HFFc6 (cell line): ENCODE measurements at places on chromosomes 11 and 22.

DNA sequence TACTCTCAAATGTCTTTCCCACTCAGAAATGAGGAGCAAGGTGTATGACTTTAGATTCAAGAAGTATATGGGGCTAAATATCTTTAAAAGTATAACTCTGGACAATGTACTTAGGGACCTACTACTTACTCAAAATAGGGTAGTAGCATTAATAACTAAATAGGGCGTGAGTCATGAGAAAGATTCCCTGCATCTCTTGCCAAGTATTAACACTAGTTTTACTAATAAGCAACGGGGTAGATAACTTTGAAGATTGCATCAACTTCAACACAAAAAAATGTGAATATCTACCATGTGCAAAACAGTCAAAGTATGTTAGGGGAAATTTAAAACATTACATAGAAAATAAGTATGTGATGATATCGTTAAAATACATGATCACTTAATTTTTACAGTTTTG lies 99.6 kb downstream of the PGR start:
- DNase-seq: no peak
- H3K36me3 ChIP-seq: no peaks in the 10 kb centered on the region
- H3K4me1 ChIP-seq: no peaks in the 10 kb centered on the region
- H3K27ac ChIP-seq: no peak overlapping the region

DNA sequence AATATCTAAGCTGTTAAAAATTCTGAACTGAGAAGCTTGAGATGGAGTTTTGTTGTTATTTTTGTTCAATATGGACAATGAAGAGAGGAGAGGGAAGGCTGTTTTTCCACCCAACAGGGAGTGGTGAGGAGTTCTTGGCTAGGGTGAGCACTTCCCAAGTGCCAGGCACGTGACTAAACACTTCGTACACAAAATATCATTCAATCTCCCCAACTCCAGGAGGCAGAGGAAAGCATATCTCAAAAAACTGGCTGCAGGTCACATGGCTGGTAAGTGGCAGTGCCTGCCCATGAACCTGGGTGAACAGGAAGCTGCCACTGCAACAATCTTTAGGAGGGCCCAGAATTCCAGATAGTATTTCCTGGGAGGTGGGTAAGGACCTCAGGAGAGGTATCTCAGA lies 11.6 kb downstream of the ELF5 start:
- peak overlapping the region; percentile 67 for H3K27ac ChIP-seq
- peaks cover 20% of the 10 kb centered on the region for H3K4me1 ChIP-seq
- H3K4me3 ChIP-seq: peak overlapping the region; percentile 45; the same call in 1 of the 2 replicates
- no peaks in the 10 kb centered on the region for H3K36me3 ChIP-seq
- H3K27me3 ChIP-seq: peaks cover 25% of the 10 kb centered on the region

DNA sequence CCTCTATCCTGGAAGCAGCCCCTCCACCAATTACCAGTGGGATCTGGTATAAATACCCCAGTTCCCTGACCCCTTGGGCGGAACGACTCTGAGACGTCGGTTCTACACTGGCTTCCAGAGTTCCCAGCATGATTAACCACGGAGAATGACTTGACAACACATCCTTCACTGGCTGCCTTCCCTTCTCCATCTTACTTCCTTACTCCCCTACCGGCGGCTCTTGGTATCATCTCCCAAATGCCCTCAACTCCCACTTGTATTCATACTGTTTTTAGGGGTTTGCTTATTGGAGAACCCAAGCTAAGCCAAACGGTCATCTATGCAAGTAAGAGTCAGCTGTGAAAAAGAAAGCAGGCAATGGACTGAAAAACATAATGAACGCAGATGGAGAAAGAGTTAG lies 56.1 kb downstream of the APOL3 start:
- H3K4me1 ChIP-seq: peaks cover 12% of the 10 kb centered on the region
- no peak overlapping the region for H3K27ac ChIP-seq

- DNase-seq: no peak
- H3K27me3 ChIP-seq: peaks cover 1% of the 10 kb centered on the region
- no peak overlapping the region for H3K4me3 ChIP-seq
- no peak overlapping the region for H3K27ac ChIP-seq
- H3K36me3 ChIP-seq: no peaks in the 10 kb centered on the region
- no peaks in the 10 kb centered on the region for H3K4me1 ChIP-seq
These were observed 28.0 kb downstream of the MOB2 start for GRCh38 chr11:1458340-1459218.

DNA sequence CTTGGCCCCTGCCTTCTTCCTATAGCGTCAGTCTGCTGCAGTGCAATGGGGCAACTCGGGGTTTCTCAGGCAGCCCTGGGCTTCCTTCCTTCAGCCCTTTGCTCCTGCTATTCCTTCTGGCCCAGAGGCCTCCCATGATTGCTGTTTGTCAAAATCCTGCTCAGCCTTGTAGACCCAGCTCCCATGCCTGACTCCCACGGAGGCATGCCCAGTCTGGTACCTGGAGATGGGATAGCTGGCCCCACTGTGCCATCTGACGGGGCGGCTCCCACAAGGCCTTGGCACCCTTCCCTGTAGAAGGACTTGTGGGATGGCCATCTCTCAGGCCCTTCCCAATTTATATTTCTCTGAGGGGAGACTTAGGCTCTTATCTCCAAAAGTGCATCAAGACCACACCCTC lies 590 bp upstream of the CD6 start:
- H3K4me3 ChIP-seq: no peak overlapping the region
- peaks cover 48% of the 10 kb centered on the region for H3K27me3 ChIP-seq
- no peaks in the 10 kb centered on the region for H3K4me1 ChIP-seq
- no peak for DNase-seq
- no peak overlapping the region for H3K27ac ChIP-seq

DNA sequence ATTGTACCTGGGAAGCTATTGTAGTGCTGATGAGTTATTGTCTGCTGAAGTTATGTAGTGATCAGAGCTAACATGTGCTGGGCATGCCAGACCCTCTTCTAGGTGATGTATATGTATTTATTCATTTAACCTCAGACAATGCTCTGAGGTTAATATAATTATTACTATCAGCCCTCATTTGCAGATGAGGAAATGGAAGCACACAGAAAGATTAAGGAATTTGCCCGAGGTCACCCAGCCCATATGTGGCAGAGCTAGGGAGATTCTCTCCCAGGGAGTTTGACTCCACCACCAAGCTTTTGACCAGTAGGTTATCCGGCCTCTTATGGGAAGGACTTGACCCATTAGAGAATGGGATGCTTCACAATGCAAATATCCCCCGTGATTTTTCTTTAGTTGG lies 114.2 kb upstream of the NAV2 start:
- peaks cover 2% of the 10 kb centered on the region; the same call in 1 of the 2 replicates for H3K27me3 ChIP-seq
- H3K36me3 ChIP-seq: no peaks in the 10 kb centered on the region
- no peak for DNase-seq

- no peak overlapping the region for H3K27ac ChIP-seq
- no peak for DNase-seq
- no peaks in the 10 kb centered on the region for H3K36me3 ChIP-seq
- H3K4me1 ChIP-seq: no peaks in the 10 kb centered on the region
- H3K4me3 ChIP-seq: no peak overlapping the region
- H3K27me3 ChIP-seq: peaks cover 38% of the 10 kb centered on the region
These were observed 13.1 kb upstream of the TCF20 start for GRCh38 chr22:42283278-42284201.

GRCh38 chr11:86446163-86446923 lies 71.7 kb downstream of the CCDC81 start:
- H3K4me1 ChIP-seq: peaks cover 12% of the 10 kb centered on the region
- H3K36me3 ChIP-seq: peaks cover 6% of the 10 kb centered on the region
- no peak overlapping the region for H3K27ac ChIP-seq
- H3K27me3 ChIP-seq: no peaks in the 10 kb centered on the region
- H3K4me3 ChIP-seq: no peak overlapping the region
- DNase-seq: no peak

DNA sequence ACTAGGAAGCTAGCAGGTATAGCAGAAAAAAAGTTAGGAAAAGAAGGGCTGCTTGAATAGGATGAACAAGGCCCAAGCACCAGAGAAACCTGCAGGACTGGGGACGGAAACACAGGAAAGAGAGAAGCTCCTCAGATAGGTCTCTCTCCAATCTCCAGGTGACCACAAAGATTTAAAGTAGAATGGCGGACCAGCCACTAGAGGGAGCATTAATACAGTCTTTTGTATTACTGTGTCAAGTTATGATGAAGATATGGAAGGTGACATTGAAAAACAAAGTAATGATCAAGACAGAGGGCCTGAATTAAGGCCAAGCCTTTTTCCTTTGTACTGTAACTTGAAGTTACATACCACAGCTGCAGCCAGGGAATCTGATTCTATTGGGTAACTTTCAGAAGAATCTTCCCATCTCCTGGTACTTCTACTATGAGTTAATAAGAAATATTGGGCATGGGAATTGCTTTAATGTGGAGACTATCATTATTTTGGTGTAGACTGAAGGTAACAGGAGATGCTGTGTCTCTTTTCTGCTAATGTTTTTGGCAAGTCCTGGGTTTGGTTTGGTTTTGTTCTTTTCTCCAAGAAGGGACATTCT lies 33.8 kb downstream of the OR2AG2 start:
- DNase-seq: peak; percentile 55
- H3K36me3 ChIP-seq: no peaks in the 10 kb centered on the region
- H3K4me1 ChIP-seq: peaks cover 10% of the 10 kb centered on the region

DNA sequence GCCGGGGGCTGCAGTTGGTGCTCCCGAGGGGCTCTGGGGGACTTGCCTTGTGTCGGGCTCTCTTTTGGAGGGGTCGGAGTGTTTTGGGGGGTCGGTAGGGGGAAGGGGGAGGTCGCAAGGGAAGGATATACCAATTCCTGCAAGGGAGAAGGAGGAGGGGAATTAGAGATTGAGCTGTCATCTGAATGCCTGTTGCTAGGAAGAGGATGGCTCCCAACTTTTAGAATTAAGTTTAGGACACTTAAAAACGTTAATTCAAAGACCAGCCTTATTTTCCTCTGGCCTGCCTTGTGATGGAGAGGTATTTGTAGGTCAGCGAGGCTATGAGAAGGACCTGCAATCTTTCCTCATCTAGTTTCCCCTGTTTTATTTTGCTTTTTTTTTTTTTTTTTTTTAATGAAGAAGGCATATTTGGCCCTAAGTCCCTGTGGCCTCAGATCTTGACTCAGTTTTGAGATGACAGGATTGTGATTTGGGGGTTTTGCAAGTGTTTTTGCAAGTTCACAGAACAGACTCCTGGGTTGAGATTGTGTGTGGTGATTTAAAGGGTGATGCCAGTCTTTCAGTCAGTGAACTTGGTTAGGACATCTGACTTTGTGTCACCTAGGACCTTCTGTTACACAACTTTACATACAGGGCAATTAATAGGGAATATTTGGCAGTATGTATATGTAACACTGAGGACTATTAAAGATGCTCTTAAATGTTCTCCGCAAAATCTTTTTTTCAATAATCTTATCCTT lies 672 bp downstream of the TMEM135 start:
- no peak for DNase-seq
- peaks cover 31% of the 10 kb centered on the region for H3K4me1 ChIP-seq
- H3K27me3 ChIP-seq: no peaks in the 10 kb centered on the region
- H3K4me3 ChIP-seq: peak overlapping the region; percentile 97
- peak overlapping the region; percentile 87 for H3K27ac ChIP-seq
- no peaks in the 10 kb centered on the region for H3K36me3 ChIP-seq

- peak overlapping the region; percentile 88 for H3K27ac ChIP-seq
- no peak overlapping the region for H3K4me3 ChIP-seq
- peaks cover 4% of the 10 kb centered on the region for H3K36me3 ChIP-seq
- H3K27me3 ChIP-seq: peaks cover 2% of the 10 kb centered on the region
These were observed 65.5 kb upstream of the ARFGAP3 start for GRCh38 chr22:42922374-42923191.

- peaks cover 23% of the 10 kb centered on the region for H3K36me3 ChIP-seq
- no peak for DNase-seq
- no peak overlapping the region for H3K4me3 ChIP-seq
- H3K27ac ChIP-seq: no peak overlapping the region
- peaks cover 9% of the 10 kb centered on the region for H3K27me3 ChIP-seq
- H3K4me1 ChIP-seq: no peaks in the 10 kb centered on the region
These were observed 76.1 kb downstream of the MED15 start for GRCh38 chr22:20583471-20583922.

- peak overlapping the region; percentile 90 for H3K27ac ChIP-seq
- H3K4me1 ChIP-seq: peaks cover 64% of the 10 kb centered on the region
- peaks cover 12% of the 10 kb centered on the region; the same call in 1 of the 2 replicates for H3K36me3 ChIP-seq
- H3K27me3 ChIP-seq: peaks cover 1% of the 10 kb centered on the region; the same call in 1 of the 2 replicates
- H3K4me3 ChIP-seq: peak overlapping the region; percentile 65
These were observed 56.9 kb downstream of the PACS1 start for GRCh38 chr11:66126808-66127555.

- no peaks in the 10 kb centered on the region for H3K36me3 ChIP-seq
- H3K27ac ChIP-seq: no peak overlapping the region
- no peak for DNase-seq
- H3K27me3 ChIP-seq: peaks cover 15% of the 10 kb centered on the region
- no peak overlapping the region for H3K4me3 ChIP-seq
These were observed 12.2 kb downstream of the MOV10L1 start for GRCh38 chr22:50101870-50102565.

DNA sequence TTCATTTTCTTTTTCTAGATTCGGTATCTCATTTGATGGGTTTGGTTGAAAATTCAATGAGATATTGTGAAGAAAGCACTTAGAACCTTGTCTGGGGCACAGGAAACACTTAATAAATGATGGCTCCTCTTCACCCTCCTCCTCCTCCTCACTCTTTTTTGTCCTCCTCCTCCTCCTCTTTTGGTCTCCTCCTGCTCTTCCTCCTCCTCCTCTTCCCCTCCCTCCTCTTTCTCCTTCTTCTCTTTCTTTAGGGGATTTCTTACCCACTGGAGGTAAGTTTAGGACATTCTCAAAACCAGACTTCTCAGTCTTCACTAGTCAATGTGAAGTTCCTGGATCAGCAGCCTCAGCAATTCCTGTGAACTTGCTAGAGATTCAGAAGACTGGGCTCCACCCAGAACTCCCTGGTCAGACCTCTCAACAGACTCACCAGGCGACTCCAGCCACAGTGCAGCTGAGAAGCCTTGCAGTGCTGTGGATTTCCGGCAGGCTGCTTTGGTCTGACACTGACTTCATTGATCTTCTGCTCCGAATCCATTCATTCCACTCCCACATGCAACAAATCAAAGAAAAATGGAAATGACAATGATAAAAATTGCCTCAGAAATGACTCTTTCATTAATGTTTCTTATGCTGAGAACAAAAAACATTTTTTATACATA lies 368.6 kb upstream of the B3GAT1 start:
- H3K27ac ChIP-seq: no peak overlapping the region
- H3K4me3 ChIP-seq: no peak overlapping the region
- DNase-seq: no peak
- no peaks in the 10 kb centered on the region for H3K36me3 ChIP-seq
- no peaks in the 10 kb centered on the region for H3K27me3 ChIP-seq

DNA sequence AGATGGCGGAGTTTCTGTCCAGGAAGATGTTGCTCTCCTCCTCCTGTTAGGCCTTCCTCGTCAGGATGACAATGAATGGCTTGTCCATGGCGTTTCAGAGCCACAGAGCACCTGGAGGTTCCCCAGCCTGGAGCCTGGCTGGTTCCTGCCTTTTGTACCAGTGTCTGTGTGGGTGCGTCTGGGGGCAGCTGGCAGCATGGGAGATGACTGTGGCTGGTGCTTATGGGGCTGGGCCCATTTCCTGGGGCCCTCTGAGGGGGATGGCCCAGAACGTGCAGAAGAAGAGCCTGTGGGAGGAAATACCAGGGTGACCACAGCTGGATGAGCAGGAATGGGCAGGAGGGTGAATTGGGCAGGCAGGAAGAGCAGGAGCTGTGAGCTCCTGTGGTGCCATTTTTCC lies 6.7 kb downstream of the SLC37A2 start:
- peaks cover 29% of the 10 kb centered on the region for H3K4me1 ChIP-seq
- no peak overlapping the region for H3K4me3 ChIP-seq
- peak overlapping the region; percentile 52 for H3K27ac ChIP-seq
- H3K36me3 ChIP-seq: no peaks in the 10 kb centered on the region
- DNase-seq: no peak
